HFFc6 (cell line): ENCODE measurements at places on chromosomes 11 and 22. TPM values are rescaled to one million over a fixed set of nuclear protein-coding genes. Genes with fewer than 3 reads are reported as not detected.

DNA sequence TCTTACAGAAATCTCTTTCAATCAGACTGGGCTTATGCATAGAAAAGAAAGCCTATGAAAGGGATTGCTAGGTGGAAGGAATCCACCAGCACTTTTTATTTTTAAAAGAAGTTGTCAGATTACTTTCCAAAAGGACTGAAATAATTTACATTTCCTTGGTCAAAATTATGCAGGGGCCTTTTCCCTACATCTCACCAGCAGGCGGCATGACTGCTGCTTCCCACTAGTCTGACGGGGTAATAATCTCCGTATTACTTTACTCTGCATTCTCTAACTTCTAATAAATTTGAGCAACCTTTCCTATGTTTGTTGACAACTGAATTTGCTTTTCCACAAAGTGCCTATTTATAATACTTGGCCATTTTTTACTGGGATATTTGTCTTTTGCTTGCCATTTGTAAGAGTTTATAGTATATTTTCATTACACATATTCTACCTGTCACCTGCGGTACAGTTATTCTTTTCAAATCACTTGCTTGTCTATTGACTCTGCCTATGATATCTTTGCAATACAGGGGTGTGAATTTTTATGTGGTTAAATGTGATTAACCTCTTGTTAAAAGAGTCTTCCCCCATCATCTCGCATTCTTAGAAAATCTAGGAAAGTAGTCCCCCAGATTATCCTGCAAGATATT is 51.9 kb upstream of the USP47 start:
- DNase-seq, result peak; percentile 15

DNA sequence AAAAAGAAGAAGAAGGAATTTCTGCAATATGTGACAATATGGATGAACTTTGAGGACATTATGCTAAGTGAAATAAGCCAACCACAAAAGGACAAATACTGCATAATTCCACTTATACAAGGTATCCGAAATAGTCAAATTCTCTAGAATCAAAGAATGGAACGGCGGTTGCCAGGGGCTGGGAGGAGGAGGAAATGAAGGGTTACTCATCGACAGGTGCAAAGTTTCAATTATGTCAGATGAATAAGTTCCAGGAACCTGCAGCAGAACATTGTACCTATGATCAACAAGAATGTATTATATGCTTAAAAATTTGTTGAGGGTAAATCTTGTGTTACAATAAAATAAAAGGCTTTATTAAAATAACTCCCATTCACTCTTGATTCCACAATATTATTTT is 49.0 kb downstream of the SC5D start:
- no peak for DNase-seq

DNA sequence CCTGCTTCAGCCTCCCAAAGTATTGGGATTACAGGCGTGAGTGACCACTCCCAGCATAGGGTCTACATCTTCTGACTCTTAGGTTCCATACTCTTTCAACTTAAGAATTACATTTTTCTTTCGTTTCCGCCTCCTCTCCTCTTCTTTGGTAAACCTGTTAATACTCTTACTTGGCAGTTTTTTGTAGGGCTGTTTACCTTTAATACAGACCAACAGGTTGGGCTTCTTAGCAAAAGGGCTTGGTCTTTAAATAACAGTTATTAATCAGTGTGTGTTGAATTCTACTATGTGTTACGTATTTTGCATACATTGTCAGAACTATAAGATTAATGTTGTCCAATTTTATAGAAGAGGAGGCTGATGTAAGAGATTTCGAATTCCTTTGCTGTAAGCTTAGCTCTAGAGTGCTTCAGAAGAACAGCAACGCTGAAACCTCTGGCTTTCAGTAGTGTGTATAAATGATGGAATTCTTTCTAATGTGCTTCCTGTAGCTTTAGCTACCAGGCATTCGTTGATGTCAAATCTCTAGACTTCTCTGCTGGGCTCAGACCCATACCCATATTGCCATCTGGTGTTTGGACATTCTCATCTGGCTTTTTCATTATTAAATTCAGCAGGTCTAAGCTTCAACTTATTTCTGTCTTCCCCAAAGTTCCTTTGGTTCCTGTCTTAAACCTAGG is 3.1 kb downstream of the FDX1 start:
- DNase-seq, result no peak

DNA sequence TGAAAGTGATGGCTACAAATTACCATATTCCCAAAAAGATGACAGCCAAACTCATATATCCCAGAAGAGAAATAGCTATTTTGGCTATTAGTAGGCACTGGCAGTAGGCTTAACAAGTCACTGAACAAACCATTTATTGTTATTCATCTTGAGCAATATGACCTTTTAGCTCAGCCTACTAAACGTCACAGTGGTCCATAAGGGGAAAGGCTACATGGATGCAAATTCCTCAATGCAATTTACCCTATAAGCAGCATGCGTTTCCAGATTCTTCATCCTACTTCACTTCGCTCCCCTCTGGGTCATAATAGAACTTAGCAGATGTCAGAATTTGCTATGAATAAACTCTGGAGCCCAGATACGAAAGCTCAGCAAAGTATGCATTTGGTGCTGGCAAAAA is 114.0 kb downstream of the SIK3 start:
- DNase-seq, result no peak

DNA sequence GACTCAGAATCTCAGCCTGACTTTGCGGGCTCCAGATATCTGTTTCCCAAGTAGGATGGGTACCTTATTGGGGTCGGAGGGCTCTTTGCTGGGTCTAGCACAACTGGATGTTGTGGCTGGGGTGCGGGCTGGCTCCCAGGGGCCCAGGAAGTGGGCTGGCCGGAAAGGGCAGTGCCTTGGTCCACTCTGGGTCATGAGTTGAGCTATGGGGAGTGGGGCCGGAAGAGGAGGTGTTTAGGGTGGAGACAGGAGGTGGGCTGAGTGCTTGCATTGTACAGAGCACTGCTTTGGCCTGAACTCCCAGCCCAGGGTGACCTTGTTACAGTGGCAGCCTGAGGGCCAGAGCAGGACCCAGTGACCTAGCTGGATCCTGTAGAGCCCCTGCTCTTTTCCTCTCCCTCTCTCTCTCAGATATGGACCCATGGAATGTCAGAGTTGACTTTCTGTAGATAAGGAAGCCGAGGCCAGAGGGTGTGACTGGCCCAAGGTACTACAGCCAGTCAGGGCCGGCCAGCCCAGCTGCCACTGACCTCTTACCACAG is 13.2 kb downstream of the PHLDB1 start:
- no peak for DNase-seq

The TMA7B gene
- total RNA-seq, result not detected in 3 replicates

GRCh38 chr22:38951734-38952133 is 5.7 kb upstream of the APOBEC3A start:
- no peak for DNase-seq

DNA sequence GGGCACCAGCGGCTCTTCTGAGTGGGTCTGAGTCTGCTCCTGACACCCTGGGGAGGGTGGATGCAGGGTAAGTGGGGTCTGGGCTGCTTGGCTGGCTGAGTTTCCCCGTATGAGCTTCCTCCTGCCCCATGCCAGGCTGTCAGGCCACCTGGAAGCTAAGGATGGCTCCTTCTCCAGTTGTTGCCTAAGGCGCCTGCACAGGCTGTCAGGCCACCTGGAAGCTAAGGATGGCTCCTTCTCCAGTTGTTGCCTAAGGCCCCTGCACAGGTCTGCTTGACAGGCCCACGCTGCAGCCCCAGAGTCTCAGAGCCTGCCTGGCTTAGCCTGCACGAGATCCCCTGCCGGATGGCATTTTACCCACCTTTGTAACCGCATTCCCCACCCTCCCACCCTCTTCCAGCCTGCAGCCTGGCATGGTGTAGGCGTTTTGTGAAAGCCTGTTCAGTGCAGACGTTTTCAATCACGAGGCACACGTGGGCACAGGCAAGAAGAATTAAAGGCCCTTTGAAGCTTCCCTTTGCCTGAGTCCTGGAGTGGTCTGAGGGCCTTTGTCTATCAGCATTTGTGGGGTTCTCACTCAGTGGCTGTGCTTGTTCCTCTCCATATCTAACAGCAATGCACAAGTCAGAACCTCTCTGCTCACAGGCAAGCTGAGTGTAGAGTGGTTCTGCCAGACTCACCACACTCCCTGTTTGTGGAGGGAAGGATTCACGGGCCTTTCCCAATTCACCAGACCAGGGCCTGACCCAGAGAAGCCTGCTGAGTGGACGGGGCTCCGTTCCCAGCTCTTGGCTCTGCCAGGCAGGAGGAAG is 40.2 kb upstream of the B3GAT1 start:
- DNase-seq, result no peak
